ENCODE measurements at places on chromosomes 16 and 17.

- no peak for DNase-seq
These were observed 4.9 kb upstream of the CDH1 start for GRCh38 chr16:68732042-68732680.

DNA sequence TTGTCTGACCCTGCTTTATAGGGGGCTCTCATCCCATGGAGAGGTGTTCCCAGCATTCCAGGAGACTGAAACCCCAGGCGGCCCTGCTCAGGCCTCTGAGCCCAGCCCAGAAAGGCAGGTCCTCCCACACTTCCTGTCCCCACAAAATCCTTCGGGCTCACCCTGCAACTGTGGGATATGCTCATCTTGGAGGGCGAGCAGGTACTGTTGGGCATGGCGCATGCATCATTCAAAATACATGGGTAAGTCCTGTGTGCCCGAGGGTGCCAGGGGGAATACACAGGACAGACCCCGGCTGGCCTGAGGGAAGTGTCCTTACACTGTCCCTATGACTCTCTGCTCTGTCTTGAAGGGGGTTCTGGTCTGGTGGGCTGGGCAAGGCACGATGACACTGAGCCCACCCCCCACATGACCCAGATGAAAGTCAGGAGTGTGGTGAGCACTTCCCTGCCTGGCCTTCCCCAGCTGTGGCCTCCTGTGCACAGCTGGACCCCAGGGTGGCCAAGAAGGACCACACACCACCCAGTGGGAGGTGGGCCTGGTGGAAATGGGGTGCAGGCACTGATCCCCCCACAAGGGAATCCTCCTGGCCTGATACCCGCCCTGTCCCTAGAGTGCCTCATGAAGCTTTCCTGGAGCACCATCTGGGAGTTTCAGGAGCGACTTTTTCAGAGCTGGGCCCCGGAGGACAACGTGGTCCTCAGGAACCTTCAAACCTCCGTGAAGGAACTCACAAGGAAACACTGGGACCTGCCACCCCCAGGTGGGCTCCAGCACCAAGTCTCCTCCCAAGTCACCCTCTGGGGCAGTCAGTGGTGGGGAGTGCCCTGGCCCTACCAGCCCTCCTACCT is 46.7 kb downstream of the USP22 start:
- DNase-seq = no peak

GRCh38 chr17:58079300-58080033 is 3.8 kb upstream of the DYNLL2 start:
- no peak for DNase-seq

DNA sequence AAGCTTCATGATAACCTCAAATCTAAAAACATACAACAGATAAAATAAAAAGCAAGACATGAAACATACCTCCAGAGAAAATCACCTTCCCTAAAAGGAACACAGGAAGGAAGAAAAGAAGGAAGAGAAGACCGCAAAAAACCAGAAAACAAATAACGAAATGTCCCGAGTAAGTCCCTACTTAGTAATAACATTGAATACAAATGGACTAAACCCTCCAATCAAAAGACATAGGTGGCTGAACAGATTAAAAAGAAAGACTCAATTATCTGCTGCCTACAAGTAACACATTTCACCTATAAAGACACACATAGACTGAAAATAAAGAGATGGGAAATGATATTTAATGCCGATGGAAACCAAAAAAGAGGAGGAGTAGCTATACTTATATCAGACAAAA is 6.2 kb downstream of the FBXO39 start:
- DNase-seq = no peak

GRCh38 chr17:60311186-60311585 is 80.7 kb downstream of the USP32 start:
- no peak for DNase-seq

DNA sequence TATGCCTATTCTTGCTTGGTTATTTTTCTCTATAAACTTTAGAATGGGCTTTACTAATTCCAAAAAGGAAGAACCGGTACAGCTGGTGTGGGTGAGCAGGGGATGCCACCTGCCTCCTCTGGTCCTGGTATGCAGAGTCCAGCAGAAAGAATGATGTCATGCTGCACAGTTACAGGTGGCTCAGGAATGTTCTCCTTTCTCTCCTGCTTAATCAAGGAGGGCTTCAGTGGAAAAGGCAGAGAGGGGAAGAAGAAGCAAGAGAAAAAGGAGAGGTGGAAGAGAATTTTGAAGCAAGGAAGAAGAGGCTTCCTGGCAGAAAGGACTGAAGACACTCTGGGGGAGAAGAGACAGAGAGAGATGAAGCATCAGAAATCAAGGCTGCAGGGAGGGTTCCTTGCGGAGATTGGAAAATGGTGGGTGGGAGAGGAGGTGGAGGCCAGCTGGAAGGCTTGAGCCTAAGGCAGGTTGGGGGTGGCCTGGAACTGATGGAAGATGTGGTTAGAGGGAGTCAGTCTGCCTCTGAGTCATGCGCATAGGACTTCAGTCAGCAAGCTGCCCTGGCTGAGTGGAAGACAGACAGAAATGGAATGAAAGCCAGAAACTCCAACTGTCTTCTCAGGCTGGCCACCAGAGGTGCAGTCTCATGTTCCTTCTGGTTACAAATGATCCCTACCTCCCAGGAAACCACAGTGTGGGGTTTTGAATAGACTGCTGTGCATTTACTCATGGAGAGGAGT is 64.6 kb upstream of the CRHR1 start:
- no peak for DNase-seq

DNA sequence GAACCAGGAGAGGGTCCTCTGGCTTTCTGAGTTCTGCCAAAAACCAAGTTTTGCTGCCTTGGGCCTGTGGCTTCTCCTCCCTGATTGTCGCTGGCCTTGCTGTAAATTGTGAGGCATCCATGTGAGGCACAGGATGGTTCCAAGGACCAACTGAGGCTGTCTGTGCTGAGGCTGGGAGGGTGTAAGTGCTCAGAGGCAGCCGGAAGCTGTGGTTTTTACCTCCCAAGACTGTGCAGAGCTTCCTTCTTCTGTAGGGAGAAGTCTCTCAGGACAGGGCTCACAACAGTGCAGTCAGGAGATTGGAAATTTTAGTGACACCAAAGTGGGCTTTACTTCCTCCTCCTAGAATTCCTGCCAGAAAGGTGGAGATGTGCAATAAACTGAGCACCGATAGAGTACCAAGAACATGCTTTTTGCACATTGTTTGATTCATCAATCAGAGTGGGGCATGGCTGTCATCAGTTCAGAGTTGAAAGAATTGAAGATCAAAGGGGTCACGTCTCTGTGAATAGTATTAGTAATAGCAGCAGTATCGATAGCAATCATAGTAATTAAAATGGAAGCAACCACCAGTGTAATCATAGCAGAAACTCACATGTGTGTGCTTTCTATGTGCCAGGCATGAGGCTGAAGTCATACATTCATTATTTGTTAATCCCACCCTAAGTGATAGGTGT is 467.1 kb downstream of the WWOX start:
- DNase-seq = no peak

DNA sequence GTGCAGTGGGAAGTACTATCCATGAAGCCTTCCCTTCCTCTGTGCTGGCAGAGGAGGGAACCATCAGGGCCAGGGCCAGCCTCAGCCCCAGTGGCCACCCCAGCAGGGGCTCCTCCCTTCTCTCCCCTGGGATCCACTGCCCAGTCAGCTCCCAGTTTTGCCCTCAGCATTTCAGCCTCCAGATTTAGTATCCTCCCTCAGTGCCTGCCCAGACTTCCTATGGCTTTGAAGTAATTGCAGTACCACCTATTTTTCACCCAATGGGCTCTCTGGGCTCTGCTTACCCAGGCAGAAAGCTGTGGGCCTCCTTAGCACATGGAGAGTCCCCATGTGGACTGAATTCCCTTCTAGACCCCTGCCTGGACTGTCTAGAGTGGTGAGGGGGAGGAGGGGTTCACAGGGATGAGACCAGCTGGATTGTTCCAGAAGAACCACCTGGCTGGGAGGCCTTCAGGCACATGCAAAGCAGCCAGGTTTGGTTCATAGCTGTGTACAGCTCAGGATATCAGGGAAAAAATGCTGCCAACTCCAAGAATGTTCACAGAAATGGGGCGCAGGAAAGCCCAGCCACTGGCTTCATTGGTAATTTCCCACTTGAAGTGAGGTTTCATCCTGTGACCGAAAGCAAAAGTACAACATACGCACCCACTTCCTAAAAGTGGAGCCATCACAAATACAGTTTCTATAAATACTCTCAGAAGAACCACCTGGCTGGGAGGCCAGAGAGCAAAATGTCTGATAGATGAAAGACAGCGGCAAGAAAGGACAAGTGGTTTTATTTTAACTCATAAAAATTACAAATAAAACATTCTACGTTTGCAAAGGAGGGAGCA is 15.2 kb upstream of the HERPUD1 start:
- no peak for DNase-seq
